NCI-H187 (cell line): ENCODE measurements at places on chromosomes 4 and X.
A peak's percentile ranks its signal among the peaks of the same experiment; 100 is the strongest.

DNA sequence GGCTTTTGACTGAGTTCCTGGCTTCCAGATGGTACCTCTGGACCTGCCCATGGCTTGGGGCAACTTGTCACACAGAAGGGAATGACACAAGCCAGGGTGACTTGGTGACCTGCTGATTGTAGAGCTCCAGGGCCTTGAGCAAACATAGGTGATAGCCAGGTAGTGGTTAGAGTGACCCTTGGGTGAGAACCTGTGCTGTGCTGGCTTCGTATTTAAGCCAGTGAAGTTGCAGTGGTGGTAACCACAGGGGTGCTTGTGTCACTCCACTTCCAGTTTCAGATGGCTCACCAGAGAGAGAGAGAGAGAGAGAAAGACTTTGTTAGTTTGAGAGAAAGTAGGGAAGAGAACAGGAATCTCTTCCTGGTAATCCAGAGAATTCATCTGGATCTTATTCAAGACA is 471.6 kb downstream of the ZIC3 start:
- no peak for DNase-seq

- no peak for DNase-seq
Observed at GRCh38 chr4:6005175-6005574, 13.1 kb downstream of the C4orf50 start.

DNA sequence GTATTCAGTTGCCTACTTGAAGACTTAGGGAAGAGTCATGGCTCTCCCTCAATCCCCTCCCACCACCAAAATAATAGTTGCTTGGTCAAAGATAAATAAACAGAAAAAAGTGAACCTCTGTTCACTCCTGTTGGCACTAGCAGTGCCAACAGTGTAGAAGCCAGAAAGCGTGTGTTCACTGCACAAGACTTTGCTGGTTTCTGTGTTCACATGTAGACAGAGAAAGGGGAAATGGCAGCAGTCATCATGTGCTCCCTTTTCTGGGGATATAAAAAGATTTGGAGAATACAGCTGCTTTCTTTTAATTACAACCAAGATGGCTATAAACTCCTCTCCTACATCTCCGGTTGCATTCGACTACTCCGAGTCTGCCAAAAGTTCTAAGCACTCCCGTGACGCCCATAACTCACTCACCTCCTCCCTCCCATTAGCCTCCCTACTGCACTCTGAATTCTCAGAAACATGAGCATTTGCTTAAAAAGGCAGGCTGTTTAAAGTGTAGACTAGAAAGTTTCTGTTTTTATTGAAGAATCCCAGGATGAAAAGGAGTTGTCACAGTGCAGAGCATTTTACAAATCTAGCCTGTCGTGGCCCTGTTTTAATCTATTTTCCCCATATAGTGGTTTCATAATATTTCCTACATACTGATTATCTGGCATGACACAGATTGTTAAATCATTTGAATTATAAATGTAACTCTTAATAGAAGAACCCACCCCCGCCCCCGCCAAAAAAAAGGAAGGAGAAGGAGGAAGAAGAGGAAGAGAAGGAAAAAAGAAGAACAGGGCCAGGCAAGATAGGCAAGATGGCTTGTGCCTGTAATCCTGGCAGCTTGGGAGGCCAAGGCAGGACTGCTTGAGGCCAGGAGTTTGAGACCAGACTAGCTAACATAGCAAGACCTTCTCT is 16.7 kb downstream of the LGI2 start:
- DNase-seq: no peak

- peak; percentile 39 for DNase-seq
Observed at GRCh38 chr4:24583451-24584210, 723 bp downstream of the DHX15 start.

- DNase-seq: no peak
Observed at GRCh38 chr4:140644470-140645185, 75.9 kb upstream of the UCP1 start.

DNA sequence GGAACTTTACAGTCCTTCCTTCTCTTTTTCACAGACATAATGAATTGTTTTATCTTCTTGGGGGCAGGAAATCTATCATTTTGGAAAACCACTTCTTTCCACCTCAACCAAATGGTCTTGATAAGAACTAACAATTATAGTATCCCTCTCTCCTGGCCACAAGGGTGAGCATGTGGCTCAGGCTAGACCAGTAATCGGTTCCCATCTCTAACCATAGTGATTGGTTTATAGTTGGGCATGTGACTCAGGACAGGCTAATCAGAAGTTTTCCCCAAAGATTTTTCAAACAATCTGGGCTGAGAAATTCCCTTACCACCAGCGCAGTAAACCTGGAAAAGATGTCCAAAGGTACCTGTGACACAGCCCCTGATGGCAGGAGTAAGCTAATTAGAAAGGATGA is 4.0 kb upstream of the CXorf66 start:
- no peak for DNase-seq

GRCh38 chrX:53186351-53186750 is 38.7 kb downstream of the KDM5C start:
- DNase-seq: no peak

DNA sequence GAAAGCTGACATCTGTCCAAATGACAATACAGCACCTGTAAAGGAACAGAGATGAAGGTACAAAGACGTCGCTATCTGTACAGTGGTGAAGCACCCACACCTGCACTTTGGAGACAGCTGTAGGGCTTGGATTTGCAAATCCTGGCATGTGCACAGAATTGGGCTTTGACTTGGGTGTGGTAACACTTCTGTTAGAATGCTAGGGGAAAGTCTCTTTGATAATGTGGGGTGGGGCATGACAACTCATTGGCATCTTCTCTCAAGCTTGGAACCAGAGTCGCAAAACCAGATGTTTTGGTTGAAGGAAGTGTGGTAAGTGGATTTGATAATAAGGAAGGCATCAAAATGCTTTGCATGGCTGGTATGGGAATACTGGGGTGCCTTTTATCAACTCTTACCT is 55.5 kb downstream of the VCX3B start:
- DNase-seq: no peak

- no peak for DNase-seq
Observed at GRCh38 chr4:140220058-140220457, 66.1 kb upstream of the MAML3 start.

- DNase-seq: no peak
Observed at GRCh38 chrX:20029728-20030127, 38.9 kb upstream of the BCLAF3 start.

DNA sequence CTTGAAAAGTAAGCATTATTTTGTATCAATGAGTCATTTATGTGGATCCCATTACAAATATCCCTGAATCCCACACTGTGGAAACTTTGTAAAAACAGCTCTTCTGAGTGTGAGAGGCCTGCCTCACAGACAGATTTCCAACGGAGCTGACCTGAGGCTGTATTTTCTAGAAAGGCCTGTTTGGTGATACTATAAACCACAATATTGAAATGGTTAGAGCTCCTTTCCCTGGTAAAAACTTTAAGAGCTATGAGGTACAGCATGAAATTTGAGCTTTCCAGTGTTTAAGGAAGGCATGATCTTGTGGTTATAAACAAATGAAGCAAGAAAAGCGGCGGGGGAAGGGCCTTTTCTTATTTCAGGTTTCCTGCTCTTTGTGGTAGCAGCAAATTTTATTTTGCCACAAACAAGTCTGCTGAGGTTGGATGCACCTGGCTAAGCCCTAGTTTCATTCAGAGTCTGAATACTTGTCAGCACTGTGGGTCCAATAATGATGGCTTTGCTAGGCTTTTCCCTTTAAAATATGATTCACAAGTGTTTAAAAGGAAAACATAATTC is 86.8 kb upstream of the ETNPPL start:
- no peak for DNase-seq

- peak; percentile 13 for DNase-seq
Observed at GRCh38 chr4:183407128-183407585, 37.3 kb upstream of the CDKN2AIP start.

DNA sequence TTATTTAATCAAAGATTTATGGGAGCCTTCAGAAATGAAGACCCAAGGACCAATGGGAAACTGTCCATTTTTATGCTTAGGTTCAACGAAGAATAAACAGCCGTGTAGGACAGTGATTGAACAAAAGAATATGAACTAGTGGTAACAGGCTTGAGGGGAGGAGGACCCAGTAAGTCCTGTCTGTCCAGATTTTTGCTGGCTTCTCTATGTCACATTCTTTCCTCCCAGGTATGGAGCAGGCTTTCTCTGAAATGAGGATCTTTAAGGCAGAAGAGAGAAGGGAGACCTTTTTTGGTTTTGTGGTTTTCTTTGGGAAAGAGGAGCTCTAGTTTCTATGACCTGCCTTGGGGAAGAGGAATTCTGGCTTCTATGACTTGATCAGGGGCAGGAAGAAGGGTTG is 74.1 kb downstream of the BANK1 start:
- no peak for DNase-seq

DNA sequence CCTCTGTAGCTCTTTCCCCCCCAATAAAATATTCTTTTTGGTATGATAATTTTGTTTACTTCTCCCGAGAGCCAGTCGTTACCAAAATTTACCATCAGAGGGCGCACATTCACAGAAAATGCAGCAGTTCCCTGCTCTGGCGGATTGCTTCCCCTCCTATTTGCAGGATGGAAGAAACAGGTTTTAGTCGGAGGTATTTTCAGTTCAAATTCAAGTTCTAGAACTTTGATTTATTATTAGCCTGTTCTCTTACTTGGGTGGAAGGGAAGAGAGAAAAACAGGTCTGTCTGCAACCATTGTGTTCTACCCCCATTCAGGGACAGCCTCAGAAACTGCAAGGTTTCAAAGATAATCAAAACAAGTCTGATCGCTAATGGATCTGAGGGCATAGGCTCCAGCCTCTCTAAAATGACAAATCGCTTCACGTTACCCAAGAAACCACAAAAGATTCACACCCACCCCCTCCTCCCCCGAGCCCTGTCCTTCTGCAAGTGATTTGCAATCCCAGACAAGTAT is 263.8 kb upstream of the RPS6KA3 start:
- peak; percentile 23 for DNase-seq

GRCh38 chrX:147565237-147565636 is 346.5 kb upstream of the FMR1 start:
- DNase-seq: no peak

GRCh38 chr4:147103403-147103946 is 157.8 kb upstream of the TTC29 start:
- DNase-seq: no peak

GRCh38 chr4:86999136-86999643 is 64.4 kb downstream of the AFF1 start:
- no peak for DNase-seq

- no peak for DNase-seq
Observed at GRCh38 chr4:6986072-6986780, 56.9 kb upstream of the TADA2B start.

DNA sequence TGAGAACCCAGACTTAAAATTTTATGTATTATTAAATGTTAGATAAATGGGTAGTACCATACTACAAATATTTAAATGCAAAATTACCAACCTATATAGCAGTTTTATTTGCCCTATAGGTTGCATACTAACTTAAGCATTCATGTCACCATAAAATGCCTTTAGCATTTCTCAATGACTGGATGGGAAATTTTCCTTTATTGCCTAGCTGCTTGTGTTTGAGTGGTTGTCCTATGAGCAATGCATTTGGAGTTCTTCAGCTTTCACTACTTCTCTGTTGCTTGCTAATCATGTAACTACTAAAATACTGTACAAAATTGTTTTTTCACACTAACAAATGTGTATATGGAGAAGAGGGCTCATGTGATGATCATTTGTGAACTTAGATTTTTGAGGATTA is 44.2 kb upstream of the CEP135 start:
- DNase-seq: no peak

DNA sequence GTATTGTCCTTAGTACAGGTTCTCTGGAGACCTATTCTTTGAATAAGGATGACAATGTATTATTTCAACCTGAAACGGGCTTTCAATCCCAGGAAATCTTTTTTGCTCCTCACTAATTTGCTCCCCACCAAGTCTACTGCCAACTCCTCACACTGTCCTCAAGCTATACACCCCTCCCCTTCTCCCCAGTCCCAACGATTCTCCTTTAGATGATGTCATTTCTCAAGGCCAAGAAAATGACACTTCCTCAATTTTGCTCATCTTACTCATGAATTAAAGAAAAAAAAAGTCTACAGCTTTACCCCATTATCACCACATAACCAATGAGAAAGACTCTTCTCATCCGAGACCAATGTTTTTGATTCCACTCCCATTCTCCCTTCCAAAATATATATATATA is 20.6 kb downstream of the AP1S2 start:
- DNase-seq: no peak

GRCh38 chr4:75494563-75494962 is 19.6 kb downstream of the RCHY1 start:
- no peak for DNase-seq

- no peak for DNase-seq
Observed at GRCh38 chr4:133920236-133920635, 281.4 kb downstream of the PABPC4L start.
